Stimulated activated CD4-positive, alpha-beta T cell treated with anti-CD3 and anti-CD28 coated beads, TNF-alpha, amount 100 ng/mL, for 1 hour (primary cell): ENCODE measurements at places on chromosomes 7 and 10.

DNA sequence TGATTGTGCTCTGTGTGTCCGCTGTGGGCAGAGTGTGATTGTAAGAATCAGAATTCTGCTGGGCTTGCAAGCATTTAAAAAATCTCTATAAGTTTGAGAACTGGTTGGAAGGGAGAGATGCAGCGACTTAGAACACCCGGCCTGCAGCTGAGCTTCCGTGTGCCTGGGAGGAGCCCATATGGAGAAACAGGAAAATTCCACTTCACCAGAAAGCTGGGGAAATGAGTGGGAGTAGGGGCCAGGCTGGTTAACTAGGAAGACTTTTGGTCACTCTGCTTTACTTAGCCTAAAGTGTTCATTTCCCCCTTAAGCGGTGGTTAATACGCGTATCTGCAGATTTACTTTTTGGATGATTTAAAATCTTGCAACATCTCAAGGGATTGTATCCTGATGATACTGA, 72.2 kb downstream of the TCF7L2 start:
- no peak for DNase-seq

GRCh38 chr10:7773845-7774801, 13.7 kb downstream of the KIN start:
- DNase-seq = no peak

DNA sequence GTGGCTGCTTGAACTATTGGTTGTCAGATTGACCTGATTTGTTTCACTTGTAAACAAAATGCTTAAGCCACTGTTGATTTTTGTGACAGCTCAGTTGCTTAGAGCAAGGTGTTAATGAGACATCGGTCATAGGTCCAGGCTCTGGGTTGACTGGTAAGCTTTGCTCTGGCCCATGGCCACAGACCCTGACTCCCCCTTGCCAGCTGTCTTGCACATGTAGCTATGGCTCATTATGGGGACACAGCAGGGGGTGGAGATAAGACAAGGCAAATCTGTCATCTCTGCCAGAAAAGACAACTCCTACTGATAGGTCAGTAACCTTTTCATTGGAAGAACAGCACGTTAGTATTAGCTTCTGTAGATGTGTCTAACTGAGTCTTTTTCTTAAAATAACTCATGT, 95.3 kb downstream of the KAT6B start:
- DNase-seq = no peak

DNA sequence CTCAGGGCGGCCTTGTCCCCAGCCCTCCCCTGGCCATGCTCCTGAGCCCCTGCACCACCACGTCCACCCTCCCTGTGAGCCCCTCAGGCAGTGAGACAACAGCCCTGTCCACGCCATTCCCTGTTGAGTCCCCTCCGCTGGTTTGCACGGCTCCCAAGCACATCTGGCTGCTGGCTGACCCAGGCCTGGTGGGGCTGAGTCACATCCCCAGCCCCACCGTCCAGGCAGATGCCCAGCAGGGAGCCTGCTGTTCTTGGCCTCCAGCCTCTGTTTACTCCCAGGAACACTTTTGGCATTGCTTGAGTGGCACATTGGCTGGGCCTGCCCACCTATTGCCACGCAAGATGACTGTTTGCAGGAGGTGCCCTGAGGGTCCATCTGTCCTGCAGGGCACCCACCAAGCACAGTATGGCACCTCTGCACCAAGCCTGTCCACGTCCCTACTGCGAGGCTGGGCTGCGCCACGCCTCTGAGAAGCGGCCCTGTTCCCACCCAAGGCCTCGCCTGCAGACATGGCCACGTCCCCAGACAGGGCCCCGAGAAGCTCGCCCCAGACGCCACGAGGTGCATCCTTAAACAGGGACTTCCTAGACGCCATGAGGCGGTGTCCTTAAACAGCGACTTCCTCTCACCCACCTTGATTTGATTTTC, 48.4 kb upstream of the INPP5A start:
- no peak for DNase-seq

DNA sequence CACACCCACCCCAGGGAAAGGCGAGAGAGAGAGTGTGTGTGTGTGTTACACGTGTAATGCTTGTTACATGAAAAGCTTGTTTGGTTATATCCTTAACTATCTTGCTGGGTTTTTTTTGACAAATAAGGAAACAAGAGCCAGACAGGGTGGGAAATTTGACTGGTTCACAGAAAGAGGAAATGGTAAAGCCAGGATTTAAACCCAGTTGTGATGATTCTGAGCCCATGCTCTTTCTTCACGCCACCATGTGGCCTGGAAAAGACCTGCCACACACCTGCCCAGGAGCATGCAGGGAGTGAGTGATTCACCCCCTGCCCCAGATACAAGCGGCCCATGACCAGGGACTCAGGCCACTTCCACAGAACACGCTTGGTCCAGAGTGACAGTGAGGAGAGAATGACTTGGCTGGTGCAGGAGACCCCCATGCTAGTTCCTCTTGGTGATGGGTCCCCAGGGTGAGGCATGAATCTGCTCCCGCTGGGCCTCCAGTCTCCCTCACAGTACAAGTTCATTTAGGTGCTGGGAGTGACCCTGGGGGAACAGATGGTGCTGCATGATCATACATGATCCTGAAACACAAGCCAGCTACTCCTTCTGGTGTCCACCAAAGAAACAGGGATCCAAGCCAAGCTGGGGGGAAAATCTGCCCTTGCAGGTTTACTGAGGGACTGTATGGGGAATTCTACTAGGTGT, 21.0 kb upstream of the EIF5AL1 start:
- no peak for DNase-seq
